PC-9 (cell line): ENCODE measurements at places on chromosomes 3 and 15. TPM values are rescaled to one million over a fixed set of nuclear protein-coding genes. Genes with fewer than 3 reads are reported as not detected.

DNA sequence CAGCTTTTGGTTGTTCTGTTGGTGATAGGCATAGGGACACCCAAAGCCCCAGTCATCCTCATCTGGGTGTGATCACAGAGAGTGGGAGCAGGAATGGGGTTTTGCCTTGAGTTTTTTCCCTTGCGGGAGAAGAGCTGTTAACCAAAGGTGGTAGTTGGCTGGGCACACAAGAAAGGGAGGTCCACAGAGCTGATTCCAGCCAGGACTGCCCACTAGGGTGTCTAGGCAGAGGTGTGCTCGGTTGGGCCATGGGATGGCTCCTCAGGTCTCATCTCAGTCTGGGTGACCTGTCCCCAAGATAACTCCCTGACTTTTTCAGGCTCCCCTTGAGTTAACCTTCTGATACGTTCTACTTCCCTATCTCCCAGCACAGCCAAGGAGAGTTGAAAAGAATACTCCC is 134.8 kb downstream of the PDE8A start:
- H3K27ac ChIP-seq: no peak overlapping the region
- H3K36me3 ChIP-seq: peaks cover 40% of the 10 kb centered on the region
- peaks cover 9% of the 10 kb centered on the region; the same call in 1 of the 2 replicates for H3K4me1 ChIP-seq

DNA sequence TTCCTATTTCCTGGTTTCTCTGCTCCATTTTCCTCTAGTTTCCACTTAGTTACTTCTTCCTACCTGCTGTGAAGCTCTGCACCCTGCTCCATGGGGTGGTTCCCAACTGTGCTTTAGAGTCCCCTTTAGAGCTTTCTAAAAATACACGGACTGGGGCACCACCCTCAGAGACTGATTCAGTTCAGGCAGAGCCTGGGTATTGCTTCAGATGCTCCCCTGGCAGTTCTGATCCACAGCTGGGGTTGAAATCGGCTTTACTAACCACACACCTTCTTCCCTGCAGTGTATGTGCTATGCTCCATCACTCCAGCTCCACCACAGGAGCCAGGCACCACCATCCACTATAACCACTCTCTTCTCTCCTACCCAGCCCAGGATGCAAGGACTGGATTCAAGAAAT is 12.6 kb downstream of the ANP32A start:
- H3K4me3 ChIP-seq: no peak overlapping the region
- DNase-seq: no peak
- no peaks in the 10 kb centered on the region for H3K27me3 ChIP-seq
- no peaks in the 10 kb centered on the region for H3K4me1 ChIP-seq

- H3K4me1 ChIP-seq: peaks cover 11% of the 10 kb centered on the region
- no peaks in the 10 kb centered on the region for H3K36me3 ChIP-seq
- H3K27ac ChIP-seq: no peak overlapping the region
- no peak for DNase-seq
- no peaks in the 10 kb centered on the region for H3K27me3 ChIP-seq
Observed at GRCh38 chr15:80211976-80212375, 40.0 kb downstream of the CTXND1 start.

GRCh38 chr15:34986771-34987480 is 1.2 kb downstream of the ZNF770 start:
- peak overlapping the region; percentile 93 for H3K4me3 ChIP-seq
- DNase-seq: no peak
- H3K27ac ChIP-seq: peak overlapping the region; percentile 79; the same call in 1 of the 2 replicates

RHO gene
- total RNA-seq: not detected in 2 replicates
